Activated T-cell treated with anti-CD3 and anti-CD28 coated beads for 24 hours (primary cell): ENCODE measurements at places on chromosomes 3 and 15.

DNA sequence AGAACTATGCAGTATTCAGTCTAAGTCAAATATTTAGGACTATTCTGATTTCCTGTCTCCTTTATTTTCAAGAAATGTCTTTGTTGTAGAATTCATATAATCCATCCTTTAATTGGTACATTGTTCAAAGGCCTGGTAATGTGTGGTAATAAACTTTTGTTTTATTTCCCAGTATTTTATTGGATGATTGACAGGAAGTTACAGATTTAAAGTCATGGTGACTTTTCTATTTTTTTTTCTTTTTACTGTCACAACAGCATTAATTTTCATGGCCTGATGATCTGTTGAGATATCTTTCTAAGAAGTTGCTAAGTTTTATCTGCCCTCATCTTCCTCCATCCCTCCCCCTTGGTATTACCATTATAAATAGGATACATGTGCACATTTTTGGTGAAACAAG, 161.7 kb downstream of the PTPRG start:
- no peak for DNase-seq

- DNase-seq, result no peak
These were observed 49.4 kb upstream of the RPL32 start for GRCh38 chr3:12890610-12891390.

DNA sequence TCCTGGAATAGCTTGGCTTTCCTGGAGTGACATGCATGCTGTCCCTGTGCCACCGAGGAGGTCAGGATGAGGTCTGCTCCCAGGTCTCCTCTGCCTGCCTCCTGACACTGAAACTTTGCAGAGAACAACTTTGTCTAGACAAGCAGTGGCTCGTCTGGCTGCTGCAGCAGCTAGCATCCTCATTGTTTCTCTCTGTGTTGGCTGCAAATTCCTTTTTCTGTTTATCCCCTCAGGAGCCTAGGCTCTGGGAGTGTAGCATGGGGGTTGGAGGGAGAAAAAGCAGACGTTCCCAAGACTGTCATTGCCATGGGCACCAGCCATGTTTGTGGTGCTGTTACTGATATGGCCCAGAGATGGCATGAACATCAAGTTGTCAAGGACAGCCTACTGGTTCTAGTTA, 208.7 kb upstream of the LRIG1 start:
- no peak for DNase-seq

DNA sequence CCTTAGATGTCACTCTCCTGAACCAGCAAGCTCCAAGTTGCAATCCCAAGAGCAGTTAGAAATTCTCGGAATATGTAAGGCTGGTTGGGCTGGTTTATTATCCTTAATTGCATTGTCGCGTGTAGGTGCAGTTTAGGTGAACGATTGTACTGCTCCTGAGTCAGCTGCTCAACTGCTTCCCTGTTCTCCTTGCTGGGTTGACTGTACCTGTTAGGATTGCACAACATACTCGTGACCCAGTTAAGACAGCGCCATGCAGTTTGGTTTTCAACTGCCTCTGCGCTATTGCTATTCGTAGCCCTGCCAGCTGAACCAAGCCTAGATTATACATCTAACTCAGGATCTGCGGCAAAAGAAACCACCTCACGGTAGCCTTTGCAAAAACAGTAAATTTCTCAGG, 41.0 kb downstream of the BCL2L10 start:
- no peak for DNase-seq

- DNase-seq, result no peak
These were observed 13.3 kb downstream of the GRAMD2A start for GRCh38 chr15:72184165-72184811.

GRCh38 chr15:86063356-86064095, 16.1 kb upstream of the AGBL1 start:
- no peak for DNase-seq

- DNase-seq, result no peak
These were observed 52.0 kb downstream of the POLR2M start for GRCh38 chr15:57758560-57758959.

- no peak for DNase-seq
These were observed 20.5 kb downstream of the SRPRB start for GRCh38 chr3:133825969-133826727.

DNA sequence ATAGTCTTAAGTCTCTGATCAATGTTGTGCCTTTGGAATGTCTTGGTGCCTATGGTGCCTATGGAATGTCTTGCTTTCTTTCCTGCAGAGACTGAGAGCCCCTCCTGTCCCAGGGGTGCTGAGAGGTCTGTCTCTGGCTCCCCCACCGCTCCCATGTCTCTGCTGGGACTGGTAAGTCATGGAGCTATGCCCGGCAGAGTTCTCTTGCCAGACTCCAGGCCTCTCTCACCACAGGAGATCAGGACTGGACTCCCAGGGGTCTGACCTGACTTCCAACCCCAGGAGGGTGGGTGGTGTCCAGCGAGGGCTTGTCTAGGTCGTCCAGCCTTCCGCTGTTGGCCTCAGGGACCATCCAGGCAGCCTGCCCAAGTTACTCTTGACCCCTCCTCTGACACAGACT, 14.0 kb upstream of the CYP11A1 start:
- no peak for DNase-seq

GRCh38 chr15:40217166-40217824, 21.6 kb upstream of the PAK6 start:
- DNase-seq, result peak; percentile 21
